ENCODE measurements at places on chromosomes 5 and 9. TPM values are rescaled to one million over a fixed set of nuclear protein-coding genes. Genes with fewer than 3 reads are reported as not detected.

- peak overlapping the region; percentile 17 for H3K27ac ChIP-seq
- H3K27me3 ChIP-seq: no peaks in the 10 kb centered on the region
- H3K4me1 ChIP-seq: peaks cover 64% of the 10 kb centered on the region
- DNase-seq: no peak
These were observed 34.8 kb downstream of the GSN start for GRCh38 chr9:121302786-121303185.

DNA sequence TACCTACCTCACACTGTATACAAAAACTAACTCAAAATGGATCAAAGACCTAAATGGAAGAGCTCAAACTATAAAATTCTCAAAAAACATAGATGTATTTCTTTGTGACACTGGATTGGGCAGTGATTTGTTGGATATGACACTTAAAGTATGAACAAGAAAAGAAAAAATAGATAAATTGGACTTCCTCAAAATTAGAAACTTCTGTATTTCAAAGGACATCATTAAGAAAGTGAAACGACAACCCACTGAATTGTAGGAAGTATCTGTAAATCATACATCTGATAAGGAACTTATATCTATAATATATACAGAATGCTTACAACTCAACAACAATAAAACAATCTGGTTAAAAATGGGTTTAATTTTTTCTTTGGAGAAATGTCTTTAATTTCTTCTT lies 96.7 kb downstream of the NRG2 start:
- no peaks in the 10 kb centered on the region for H3K36me3 ChIP-seq
- DNase-seq: no peak
- H3K27ac ChIP-seq: no peak overlapping the region
- H3K4me3 ChIP-seq: no peak overlapping the region

- no peak for DNase-seq
- no peak overlapping the region for H3K27ac ChIP-seq
- H3K4me1 ChIP-seq: no peaks in the 10 kb centered on the region
- no peaks in the 10 kb centered on the region for H3K36me3 ChIP-seq
These were observed 103.9 kb downstream of the VAV2 start for GRCh38 chr9:133888048-133888808.

DNA sequence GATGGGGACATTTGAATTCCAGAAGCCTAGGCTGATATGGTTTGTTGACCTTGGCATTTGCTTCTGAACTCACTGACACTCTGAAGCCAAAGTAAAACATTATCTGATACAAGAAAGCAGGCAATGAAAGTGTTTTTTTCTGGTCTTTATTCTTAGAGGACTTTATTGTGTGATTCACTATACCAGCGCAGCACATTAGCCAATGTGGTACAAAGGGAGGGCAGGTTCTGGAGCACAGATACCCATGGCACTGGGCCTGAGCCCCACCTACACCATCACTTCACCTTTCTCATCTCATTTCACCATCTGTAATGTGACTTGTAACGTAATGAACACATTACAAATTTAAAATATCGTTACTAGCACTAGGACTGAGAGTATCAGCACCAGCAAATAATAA lies 89.7 kb upstream of the ZNF366 start:
- H3K4me3 ChIP-seq: no peak overlapping the region
- H3K27ac ChIP-seq: no peak overlapping the region

- DNase-seq: no peak
- H3K36me3 ChIP-seq: no peaks in the 10 kb centered on the region
- no peaks in the 10 kb centered on the region for H3K27me3 ChIP-seq
- H3K4me1 ChIP-seq: no peaks in the 10 kb centered on the region
- H3K4me3 ChIP-seq: no peak overlapping the region
These were observed 81.9 kb downstream of the APBA1 start for GRCh38 chr9:69590266-69590665.

DNA sequence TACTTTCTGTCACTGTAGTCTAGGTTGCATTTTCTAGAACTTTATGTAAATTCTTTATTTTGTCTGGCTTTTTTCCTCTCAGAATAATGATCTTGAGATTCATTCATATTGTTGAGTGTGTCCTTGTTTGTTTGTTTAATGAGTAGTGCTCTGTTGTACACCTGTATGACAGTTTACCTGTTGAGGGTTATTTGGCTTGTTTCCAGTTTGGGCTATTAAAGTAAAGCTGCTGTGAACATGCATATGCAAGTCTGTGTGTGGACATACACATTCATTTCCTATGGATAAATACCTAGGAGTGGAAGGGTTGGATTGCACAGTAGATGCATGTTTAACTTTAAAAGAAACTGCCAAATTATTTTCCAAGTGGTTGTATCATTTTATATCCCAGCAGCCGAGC lies 30.4 kb downstream of the MVB12B start:
- no peak for DNase-seq
- no peaks in the 10 kb centered on the region for H3K4me1 ChIP-seq
- no peaks in the 10 kb centered on the region for H3K36me3 ChIP-seq
- no peak overlapping the region for H3K27ac ChIP-seq
- H3K4me3 ChIP-seq: no peak overlapping the region

DNA sequence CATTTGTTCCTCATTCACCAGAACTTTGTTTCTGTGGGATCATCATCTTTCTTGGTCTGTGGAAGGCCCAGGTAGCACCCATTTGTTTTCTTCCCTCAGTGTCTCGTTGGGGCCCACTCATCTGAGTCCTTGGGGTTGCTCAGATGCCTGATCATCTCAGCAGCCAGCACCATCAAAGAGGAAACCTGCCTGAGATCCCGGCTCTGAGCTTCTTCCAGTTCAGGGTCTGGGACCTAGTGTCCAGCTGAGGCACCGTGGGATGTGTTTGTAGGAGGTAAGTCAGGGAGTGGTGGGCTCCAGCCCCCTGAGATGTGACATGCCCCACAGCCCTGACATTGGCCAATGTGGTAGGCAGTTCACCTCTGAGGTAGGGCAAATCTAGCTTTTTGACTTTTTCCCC lies 9.4 kb upstream of the CD180 start:
- H3K27me3 ChIP-seq: no peaks in the 10 kb centered on the region
- peak overlapping the region; percentile 16 for H3K27ac ChIP-seq

- DNase-seq: no peak
- no peak overlapping the region for H3K27ac ChIP-seq
- no peaks in the 10 kb centered on the region for H3K36me3 ChIP-seq
- no peaks in the 10 kb centered on the region for H3K4me1 ChIP-seq
These were observed 18.9 kb upstream of the PDCD6 start for GRCh38 chr5:252546-252945.

DNA sequence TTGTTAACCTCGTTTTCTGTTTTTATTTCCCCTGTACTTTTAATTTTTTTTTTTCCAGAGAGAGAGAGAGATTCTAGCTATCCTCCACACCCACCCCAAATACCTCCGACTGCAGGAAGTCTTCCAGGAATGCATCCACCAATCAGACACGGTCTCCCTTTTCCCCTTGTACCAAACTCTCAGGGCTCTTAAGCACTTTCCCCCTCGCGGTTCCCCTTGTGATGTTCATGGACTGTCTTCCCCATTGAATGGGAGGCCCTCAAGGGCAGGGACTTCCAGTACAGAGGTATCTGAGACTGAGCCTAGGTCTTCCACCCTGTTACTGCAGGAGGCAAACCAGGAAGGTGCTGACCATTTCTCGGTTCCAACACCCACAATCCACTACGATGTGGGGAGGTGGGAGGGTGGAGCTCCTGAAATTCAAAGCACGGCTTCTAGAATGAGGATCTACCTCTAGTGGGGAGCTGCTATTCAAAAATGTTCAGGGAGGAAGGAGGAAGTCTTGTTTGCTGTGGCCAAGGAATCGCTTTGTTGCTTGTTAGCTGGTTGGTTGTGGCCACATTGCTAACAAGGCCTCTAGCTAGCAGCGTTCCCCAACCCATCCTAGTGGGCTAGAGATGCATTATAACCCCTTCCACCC lies 37.5 kb upstream of the PTGS1 start:
- DNase-seq: no peak
- no peak overlapping the region for H3K27ac ChIP-seq
- H3K4me3 ChIP-seq: no peak overlapping the region
- H3K36me3 ChIP-seq: no peaks in the 10 kb centered on the region
- no peaks in the 10 kb centered on the region for H3K27me3 ChIP-seq

GRCh38 chr5:38601863-38602298 lies 45.4 kb upstream of the LIFR start:
- no peak overlapping the region for H3K27ac ChIP-seq
- no peaks in the 10 kb centered on the region for H3K36me3 ChIP-seq
- no peak for DNase-seq
- H3K27me3 ChIP-seq: no peaks in the 10 kb centered on the region

- no peak overlapping the region for H3K4me3 ChIP-seq
- DNase-seq: no peak
- no peaks in the 10 kb centered on the region for H3K36me3 ChIP-seq
- no peaks in the 10 kb centered on the region for H3K27me3 ChIP-seq
- H3K4me1 ChIP-seq: no peaks in the 10 kb centered on the region
These were observed 90.9 kb upstream of the BOD1 start for GRCh38 chr5:173707392-173707791.

Gene DNAJB5
- total RNA-seq: 8.8 TPM

Gene DENND1A
- 10.8 TPM for total RNA-seq

Gene FREM1
- total RNA-seq: 2.4 TPM

Gene PTGDS
- total RNA-seq: 137 TPM

Gene SPATA31E1
- not detected for total RNA-seq

Gene CDC25C
- total RNA-seq: 2.0 TPM
